Activated CD8-positive, alpha-beta memory T cell treated with anti-CD3 and anti-CD28 coated beads, Interleukin-2, amount 50 U/mL, for 4 hours (primary cell): ENCODE measurements at places on chromosomes 2 and 18.

DNA sequence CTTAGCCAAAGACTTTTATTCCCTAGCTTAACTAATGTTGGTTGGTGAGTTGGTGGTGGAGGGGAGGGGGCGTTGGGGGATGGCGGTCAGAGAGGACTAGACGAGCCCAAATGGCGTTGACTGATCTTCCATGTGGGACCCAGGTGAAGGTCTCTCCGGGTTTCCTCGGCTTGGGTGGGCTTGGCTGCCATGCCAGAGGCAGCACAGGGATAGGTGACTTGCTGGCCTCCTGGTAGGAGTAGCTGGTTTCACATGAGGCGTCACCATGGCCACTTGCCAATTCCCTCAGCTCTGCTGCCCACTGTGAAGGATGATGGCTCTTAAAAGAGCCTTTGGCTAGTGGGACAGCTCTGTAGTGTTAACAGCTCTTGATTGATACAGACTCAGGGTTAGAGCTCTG, 1337.0 kb upstream of the FAM98A start:
- DNase-seq, result no peak

GRCh38 chr2:145617906-145618305, 1098.0 kb upstream of the ZEB2 start:
- no peak for DNase-seq

- no peak for DNase-seq
Measured at GRCh38 chr2:178074123-178075005, 1.8 kb upstream of the PDE11A start.

DNA sequence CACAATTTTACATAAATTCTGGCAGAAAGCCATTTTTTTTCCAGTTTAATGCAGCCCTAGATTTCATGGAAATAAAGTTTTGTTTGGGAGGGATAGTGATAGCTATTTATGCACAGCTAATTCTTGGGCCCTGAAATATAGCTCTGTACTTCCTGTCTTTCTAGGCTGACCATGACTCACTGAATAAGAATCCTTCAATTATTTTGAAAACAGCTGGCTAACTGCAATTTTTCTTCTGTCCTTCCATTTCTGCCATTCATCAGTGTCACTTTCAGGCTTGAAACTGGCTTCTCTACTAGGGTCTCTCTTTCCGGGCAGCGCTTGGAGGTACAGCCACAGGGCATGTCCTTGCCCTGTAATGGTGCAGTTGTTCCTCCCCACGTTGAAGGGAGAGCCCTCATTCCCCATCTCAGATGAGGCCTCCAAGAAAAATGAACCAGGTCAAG, 97.1 kb upstream of the TMEM178A start:
- no peak for DNase-seq
